Brain (organoid and tissue), 16 donors: ENCODE measurements at places on chromosomes 12 and 14. TPM values are rescaled to one million over a fixed set of nuclear protein-coding genes. Genes with fewer than 3 reads are reported as not detected.

DNA sequence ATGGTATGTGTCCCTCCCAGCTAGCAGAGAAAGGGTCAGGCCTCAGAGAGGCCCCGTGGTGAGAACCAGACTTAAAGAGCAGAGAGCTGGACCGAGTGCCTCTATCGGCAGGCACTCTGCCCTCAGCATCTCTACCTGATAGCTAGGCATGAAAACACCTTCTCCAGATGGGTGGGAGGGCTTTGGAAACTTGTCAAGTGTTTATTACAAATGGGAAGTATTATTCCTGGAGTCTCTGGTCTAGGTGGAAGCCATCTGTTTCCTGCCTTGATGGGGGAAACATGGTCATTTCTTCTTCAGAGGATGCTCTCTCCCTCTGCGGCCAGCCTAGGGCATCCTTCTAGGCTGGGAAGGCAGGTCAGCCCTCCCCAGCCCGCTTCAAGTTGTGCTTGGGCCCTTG is 2.3 kb downstream of the TMEM63C start:
- no peak for DNase-seq

DNA sequence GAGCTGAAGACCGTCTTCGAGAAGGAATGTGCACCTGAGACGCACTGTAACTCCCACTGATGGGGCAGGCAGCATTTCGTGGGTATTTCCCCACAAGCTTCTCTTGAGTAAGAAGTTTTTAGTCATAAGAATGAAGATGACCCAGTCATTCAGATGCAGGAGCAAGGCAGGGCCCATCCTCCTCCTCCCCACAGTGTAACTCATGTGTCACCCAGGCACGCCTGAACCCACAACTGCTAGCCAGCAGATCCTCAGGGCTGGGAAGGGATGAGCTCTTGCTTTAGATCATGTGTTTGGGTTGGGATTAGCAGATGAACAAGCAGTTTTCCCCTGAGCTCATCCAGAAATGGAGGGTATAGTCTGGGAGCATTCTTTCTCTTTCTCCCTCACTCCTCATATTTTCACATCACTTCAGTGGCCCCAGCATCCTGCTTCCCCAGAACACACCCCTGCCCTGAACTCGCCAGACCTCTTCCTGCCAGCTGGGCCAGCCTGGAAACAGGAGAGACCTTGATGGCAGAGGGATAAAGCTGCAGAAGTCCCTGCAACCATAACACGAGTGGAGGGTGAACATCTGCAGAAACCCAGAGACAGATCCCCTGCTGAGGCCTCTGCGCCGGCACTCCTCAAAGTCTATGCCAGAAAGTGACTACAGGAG is 73.3 kb downstream of the B4GALNT3 start:
- no peak for DNase-seq

DNA sequence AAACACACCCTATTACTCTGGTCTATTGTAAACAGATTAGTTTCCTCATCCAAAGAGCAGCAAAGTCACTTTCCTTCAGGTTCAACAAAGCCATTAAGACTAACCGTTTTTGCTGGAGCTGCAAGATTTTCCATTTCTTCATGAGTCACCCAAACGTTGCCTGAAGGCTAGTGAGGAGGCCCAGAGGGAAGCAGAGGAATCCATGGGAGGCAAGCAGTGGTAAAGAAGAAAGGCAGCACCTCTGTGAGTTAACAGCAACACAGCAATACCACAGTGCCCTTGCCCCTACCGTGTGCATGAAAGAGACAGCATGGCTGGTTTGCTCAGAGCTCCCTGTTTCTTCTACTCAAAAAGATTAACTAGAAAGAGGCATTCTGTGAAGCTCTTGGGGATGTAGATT is 206.3 kb downstream of the ACSS3 start:
- DNase-seq = no peak

- DNase-seq = no peak
Observed at GRCh38 chr12:57169969-57170368, 22.6 kb upstream of the LRP1-AS start.

GRCh38 chr12:131604859-131605258 is 106.0 kb upstream of the SFSWAP start:
- DNase-seq = no peak

GRCh38 chr14:76456891-76457586 is 81.1 kb downstream of the ESRRB start:
- DNase-seq = no peak

- DNase-seq = no peak
Observed at GRCh38 chr12:51473947-51474346, 49.3 kb downstream of the SLC4A8 start.

GRCh38 chr14:98725676-98726075 is 546.3 kb downstream of the BCL11B start:
- DNase-seq = no peak

- DNase-seq = no peak
Observed at GRCh38 chr14:70707138-70708038, 65.7 kb downstream of the TTC9 start.

DNA sequence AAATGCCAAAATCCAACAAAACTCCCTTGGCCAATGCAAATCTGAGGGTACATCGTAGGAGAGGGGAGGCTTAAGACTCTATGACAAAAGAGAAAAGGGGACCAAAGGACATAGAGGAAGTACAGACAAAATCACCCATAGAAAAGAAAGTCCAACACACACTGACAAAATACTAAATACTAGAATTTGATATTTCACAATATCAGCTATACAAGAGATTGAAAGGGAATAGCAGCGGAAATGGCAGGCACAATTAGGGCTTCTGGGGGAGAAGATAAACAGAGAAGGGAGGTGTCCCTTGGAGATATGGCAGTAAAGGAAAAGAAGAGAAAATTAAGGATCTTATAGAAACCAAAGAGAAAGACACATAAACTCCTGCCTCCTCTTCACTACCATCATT is 29.0 kb downstream of the ATP2B1 start:
- DNase-seq = no peak

DNA sequence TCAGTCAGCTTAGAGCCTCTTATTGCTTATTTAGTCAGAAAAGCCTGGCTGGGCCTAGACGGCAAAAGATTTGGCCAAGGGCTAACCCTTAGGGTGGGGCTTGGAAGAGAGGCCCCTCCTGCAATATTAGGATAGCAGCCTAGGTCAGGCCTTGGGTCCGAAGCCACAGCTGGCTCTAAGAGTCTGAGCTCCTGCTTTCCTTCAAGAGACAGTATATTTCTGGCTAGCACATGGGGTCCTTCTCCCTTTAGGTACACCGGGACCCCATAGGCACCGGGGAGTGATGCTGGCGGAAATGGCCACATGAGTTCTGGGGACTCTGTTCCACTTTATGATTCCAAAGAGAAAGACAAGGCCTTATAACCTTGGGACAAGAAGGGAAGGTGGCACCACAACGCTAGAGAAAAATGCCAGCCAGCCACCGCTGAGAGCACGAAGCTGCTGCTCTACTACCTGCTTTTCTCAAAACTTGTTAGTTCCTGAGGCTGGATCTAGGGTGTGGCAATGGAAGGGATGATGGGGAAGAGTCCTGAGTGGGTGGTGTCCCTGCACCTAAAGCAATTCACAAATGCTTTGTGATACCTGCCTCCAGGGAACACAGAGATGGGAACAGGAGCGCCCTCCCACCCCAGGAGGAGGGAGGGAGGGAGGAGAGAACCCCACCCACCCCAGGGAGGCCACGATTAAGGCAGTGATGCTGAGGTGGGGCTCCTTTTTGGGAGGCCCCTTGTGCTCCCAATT is 3.1 kb upstream of the AVIL start:
- no peak for DNase-seq

- DNase-seq = peak; percentile 63
Observed at GRCh38 chr14:21734457-21735074, 60.9 kb upstream of the OR4E1 start.

- DNase-seq = no peak
Observed at GRCh38 chr12:64680235-64680634, 69.9 kb downstream of the RASSF3 start.

GRCh38 chr12:1835211-1836131 is 15.1 kb downstream of the LRTM2 start:
- peak; percentile 46 for DNase-seq

DNA sequence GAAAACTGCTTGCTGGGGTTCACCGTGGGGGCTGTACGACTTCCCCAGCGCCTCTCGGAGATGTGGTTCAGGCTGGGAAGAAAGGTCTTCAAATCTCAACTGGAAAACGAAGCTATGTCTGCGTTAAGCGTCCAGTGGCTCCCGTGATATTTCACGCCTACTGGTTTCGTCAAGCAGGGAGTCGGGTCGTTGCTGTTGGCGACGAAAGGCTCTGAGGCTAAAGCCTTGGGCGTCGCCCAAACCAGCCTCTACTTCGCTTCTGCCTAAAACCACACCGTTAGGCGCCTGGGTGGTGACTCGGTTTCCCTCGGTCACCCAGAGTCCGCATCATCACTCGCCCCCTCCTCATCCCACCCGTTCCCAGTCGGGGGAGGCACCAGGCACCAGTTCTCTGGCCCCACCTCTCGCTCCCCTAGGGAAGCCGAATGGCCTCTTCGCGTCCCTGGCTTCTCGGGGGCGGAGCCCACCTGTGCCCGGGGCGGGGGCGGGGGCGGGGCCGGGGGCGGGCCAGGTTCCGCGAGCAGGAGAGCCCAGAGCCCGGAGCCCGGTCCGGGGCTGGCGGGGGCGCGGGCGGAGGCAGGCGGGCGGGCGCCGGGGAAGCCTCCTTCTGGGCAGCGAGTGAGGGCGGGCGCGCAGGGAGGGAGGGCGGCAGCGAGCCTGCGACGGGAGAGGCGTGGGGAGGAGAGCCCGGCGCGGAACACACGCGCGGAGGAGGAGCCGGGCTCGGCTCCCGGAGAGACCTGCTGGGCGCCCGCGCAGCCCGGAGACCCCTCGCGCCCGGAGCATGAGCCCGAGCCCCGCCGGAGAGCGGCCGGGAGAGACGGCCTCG is at the start of gene B4GALNT3:
TSS of gene B4GALNT3 (plus strand) at position 510 of the 829 bp plus-strand sequence. CDS start 438 bp downstream, outside the sequence.
- peak; percentile 45 for DNase-seq

DNA sequence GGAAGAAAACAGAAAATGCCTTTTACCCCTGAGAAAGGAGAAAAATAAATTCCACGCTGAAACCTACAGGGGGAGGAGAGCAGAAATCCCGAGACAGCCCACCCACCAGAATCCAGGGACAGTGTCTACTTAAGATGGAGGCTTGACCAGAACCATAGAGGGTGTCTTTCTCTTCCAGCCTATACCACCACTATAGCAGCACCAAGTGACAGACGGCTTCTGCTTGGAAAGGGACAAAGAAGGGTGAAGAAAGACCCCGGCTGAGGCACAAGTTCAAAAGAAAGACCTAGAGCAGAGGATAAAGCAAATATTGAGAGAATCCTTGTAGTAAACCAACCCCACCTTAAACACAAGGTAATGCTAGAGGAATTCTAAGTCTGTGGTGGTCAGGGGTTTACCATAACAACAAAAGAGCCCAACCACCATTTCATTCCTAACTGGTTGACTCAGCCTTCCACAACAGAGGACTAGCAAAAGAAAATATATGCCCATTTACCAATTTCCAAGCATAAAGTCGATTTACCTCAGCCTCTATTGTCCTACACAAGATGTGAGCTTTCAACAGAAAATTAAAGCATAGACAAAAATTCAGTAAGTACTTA is 105.3 kb upstream of the FOXG1 start:
- no peak for DNase-seq

- no peak for DNase-seq
Observed at GRCh38 chr12:100651694-100652093, 78.2 kb downstream of the GAS2L3 start.

DNA sequence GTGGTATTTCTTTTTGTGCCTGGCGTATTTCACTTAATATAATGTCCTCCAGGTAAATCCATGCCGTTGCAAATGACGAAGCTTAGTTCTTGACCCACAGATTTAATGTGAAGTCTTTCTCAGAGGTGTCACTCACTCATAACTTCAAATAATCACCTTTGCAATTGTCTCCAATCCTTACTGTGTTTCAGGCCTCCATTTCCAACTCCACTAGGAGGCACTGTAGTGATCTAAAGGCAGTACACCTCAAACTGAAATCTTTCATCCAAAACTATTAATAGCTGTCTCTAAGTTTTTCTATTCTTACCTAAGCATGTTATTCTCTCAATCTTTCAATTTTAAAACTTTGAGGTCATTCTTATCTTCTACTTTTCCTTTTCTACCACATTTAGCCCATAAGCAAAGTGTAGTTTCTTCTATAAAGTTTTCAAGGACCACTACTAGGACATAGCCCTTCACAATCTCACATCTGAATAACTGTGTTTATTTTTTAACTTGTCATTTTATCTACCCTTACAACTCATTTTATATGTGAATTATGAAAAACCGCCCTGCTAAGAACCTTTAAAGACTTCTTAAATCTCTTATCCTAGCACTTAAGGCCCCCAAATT is 25.5 kb upstream of the FBXO34 start:
- DNase-seq = no peak

Gene VDR
- 0.49 TPM for polyA plus RNA-seq

Gene EML1
- 13.4 TPM for polyA plus RNA-seq

Gene CLEC4D
- polyA plus RNA-seq = not detected

Gene TPPP2
- not detected for polyA plus RNA-seq

Gene TMEM30B
- polyA plus RNA-seq = 7.1 TPM

Gene IFNG-AS1
- polyA plus RNA-seq = not detected

Gene RIPK3
- polyA plus RNA-seq = 0.44 TPM

Gene SLCO1B1
- polyA plus RNA-seq = not detected

Gene OLR1
- 0.88 TPM for polyA plus RNA-seq

Gene GPR84
- polyA plus RNA-seq = not detected

Gene CLEC9A
- polyA plus RNA-seq = 0.80 TPM

Gene GZMB
- 1.8 TPM for polyA plus RNA-seq

Gene TMTC2
- polyA plus RNA-seq = 11.4 TPM
